Renal cortical epithelial cell (primary cell): ENCODE measurements at places on chromosomes 3 and 15.

DNA sequence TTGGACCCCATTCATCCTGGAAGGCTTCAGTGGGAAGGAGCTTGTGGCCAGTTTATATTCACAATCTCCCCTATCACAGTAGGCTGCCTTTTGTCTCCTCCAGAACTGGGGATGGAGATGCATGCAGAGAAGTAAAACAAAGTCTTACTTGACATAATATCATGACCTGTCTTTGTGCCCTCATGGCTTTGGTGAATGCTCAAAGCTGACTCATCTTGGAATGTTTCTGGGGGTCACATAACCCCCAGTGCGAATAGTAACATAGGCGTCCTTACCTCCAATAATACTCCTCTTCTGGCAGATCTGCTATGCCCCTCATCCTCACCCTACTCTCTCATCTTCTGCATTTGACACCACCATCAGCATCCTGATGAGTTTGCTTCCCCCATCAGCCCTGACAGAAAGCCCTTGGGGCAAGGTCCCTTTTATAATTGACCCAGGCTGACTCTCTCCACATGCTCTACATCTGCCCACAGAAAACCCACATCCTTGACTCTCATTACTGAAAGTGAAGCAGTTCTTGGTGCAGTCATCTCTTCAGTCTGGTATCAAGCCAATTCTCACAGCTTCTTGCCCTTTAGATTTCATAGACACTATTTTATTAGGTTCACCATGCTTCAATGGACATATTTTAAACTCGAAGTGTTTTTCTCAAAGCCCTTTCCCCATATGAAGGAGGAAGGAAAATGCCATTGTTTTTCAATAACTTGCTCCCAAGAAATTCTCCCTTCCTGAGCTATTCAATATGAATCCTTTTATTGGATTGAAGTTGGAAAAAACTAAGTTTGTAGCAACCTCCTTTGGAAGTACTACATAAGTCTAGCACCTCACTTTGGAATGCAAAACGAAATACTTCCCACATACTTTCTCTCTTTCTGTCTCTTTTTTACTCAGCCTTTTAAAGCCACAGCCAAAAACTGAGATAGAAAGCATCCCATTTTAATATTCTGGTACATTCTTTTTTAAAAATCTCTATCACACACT lies 36.6 kb downstream of the OSTN start:
- peak; percentile 21 for DNase-seq

- no peak for DNase-seq
Observed at GRCh38 chr3:128329491-128330213, 137.0 kb downstream of the DNAJB8 start.

DNA sequence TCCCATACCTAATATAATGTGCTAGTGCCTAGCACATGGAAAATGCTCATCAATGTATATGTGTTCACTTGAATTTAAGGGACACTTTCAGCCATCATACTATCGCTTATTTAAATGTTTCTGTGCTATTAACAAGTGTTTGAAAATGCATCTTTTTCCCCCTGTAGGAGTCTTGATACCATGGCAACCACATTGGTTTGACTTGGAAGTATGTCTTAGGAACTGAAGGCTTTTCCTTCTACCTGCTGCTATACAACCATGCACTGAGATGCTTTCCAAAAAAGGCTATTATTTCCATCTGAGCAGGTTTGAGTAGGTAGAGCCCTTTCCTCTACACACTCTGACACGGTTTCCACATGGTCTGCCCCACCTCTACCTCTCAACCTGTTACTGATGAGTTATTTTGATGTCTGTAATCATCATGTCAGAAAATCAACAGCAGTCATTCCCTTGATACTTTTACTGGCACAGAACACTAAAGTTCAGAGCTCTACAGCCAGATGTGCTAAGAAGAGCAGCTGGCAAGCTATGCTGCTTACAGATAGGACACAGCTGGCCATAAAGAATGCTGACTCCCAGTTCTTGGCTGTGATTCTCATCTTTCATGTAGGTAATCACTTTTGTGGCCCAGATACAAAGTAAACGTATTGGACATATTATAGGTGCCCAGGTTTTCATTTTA lies 59.3 kb downstream of the RYR3 start:
- no peak for DNase-seq

- no peak for DNase-seq
Observed at GRCh38 chr3:24596626-24597025, 102.0 kb upstream of the THRB start.

DNA sequence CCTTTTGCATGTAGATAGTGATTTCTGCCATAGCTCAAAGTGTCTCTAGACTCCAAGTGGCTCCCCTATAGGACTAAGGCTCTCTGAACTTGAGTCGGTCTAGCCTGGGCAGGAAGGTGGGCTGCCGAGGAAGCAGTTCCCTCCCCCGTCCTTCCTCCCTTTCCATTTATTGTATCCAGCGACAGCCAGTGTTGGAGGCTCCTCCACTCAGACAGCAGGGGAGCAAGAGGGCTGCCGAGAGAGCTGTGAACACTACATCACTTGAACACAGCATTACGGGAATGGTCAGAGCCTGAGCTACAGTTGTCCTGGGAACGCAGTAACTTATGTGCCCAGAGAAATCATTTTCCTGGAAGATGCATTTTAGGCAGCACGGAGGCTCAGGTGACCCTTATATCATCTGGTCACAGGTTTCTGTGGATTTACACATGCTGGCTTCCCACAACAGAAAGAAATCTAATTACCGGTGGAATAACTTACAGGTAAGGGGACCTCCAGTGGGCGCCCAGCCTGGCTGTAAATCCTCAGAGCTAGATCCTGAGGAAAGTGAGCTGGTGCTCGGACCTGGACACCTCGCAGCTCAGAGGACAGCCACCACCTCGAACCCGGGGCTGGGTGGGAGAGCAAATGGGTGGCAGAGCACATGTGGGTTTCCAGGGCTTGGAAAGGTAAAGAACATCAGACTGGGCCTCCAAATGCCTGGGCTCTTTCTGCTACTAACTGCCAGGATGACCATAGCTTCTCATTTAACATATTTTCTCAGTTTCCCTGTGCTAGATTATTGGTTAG lies 197.1 kb downstream of the UACA start:
- no peak for DNase-seq

DNA sequence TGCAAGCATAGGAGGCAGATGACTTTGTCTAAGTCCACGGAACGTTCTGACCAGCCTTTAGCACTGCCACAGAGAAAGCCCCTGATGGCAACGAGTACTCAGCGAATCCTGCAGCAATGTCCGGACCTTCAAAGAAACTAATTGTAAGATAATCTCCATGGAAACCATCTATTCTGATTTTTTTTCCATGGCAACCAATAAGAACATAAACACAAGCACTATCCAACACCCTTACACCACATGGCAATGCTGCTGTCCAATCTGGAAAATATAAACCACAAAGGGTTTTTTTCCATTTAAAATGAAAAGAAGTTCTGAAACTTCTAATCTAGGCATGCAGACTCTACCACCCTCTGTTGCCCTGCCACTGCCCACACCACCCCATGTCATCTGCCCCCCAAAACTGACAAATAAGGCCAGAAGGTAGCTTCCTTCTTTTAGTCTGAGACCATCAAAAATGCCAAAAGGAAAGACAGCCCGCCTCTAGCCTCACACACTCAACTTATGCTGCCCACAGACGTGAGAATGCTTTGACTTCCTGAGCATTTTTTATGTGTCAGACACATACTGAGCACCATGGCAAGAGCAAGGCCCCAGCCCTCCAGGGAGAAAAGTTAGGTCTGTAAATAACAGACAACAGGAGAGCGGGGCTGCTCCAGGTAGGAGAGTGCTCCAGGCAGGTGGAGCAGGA lies 44.5 kb downstream of the POC1A start:
- DNase-seq, result no peak
